Activated CD8-positive, alpha-beta T cell treated with anti-CD3 and anti-CD28 coated beads for 36 hours (primary cell): ENCODE measurements at places on chromosomes 2 and 18. TPM values are rescaled to one million over a fixed set of nuclear protein-coding genes. Genes with fewer than 3 reads are reported as not detected.

CIB4 gene
- not detected for total RNA-seq

ARHGAP25 gene
- 61.5 TPM for total RNA-seq

NTSR2 gene
- total RNA-seq, result not detected

GPBAR1 gene
- 0.45 TPM for total RNA-seq

CDC42EP3 gene
- total RNA-seq, result 18.8 TPM
